ENCODE measurements at places on chromosomes 13 and 19.

DNA sequence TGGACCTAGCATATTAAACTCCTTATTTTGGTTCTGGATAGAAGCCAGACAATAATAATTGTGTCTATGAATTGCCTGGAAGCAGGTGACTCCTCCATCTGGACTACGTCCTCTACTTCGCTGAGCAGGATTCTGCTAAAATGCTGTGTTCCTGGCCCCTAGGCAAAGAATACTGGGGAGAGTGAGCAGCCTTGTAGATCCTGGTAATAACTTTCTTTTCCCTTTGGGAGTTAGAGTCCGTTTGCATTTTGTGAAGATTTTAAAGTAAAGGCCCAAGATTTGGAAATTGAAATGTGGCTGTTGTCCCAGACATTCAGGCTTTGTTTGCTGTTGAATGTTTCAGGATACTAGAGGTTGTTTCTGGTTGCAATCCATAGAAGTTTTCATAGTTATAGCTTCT lies 511.9 kb upstream of the KLF12 start:
- peak; percentile 5 for DNase-seq

DNA sequence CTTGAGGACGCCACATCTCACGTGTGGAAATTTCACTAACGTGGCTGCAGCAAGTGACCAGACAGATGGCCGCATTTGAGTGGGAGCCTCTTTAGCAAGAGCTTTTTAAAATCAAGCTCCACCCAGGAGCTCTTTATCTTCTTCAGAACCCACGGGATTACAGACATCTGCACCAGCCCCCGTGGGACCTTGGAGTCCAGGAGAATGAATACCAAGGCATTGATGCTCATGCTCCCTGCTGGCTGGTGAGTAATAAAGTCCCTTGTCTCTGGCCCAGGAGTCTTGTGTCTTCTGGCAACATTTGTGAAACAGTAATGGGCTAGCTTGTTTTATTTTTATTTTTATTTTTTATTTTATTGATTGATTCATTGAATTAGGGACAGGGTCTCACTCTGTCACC lies 64.4 kb downstream of the TRPM4 start:
- DNase-seq, result no peak

DNA sequence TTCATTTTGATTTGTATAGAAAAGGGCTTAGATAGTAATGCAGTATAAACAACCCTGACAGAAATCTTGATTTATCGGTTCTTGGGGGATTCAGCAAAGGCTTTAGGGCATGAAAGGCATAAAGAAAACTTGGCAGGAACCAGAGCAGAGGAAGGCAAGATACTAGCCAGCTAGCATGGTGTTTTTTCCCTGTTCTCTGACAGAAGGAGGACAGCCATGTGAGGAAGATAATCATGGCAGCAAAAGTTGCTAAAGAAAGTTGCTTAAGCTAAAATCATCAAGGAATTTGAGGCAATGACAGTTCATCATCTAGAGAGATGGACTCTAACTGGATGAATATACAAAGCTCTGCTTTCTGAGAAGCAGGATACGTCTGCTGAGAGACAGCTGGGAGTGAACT lies 294.1 kb downstream of the KCNRG start:
- no peak for DNase-seq

DNA sequence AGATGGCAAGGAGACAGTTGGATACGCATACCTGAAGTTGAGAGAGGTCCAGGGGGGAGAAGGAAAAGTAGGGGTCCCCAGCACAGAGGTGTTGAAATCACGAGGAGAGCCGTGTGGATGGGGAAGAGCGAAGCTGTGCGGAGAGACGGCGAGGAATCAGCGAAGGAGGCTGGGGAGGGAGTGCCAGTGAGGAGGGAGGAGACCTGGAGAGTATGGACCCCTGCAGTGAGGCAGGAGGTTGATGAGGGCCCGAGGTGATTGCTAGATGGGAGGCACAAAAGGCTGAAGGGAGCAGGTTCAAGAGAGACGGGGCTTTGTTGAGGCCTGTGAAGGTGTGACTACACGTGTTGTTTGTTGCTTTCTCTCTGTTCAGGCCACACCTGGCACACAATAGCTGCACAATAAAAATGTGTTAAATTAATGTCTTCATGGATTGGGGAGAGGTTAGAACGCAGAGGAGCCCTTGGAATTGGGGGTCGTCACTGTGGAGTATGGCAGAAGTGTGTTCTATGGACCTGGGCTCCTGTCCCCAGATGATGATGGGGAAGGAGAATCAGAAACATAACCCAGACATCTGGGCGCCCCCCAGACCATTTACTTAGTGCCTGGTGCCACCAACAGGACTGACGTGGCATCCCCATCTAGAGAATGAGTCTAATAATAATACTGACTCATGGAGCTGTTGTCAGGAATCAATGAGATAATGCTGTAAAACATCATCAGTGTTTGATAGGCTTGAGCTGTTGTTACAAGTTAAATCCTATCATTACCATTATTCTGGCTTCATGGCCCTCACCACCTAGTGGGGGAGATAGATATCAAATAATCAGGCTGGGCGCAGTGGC lies 137.5 kb downstream of the SIPA1L3 start:
- no peak for DNase-seq

DNA sequence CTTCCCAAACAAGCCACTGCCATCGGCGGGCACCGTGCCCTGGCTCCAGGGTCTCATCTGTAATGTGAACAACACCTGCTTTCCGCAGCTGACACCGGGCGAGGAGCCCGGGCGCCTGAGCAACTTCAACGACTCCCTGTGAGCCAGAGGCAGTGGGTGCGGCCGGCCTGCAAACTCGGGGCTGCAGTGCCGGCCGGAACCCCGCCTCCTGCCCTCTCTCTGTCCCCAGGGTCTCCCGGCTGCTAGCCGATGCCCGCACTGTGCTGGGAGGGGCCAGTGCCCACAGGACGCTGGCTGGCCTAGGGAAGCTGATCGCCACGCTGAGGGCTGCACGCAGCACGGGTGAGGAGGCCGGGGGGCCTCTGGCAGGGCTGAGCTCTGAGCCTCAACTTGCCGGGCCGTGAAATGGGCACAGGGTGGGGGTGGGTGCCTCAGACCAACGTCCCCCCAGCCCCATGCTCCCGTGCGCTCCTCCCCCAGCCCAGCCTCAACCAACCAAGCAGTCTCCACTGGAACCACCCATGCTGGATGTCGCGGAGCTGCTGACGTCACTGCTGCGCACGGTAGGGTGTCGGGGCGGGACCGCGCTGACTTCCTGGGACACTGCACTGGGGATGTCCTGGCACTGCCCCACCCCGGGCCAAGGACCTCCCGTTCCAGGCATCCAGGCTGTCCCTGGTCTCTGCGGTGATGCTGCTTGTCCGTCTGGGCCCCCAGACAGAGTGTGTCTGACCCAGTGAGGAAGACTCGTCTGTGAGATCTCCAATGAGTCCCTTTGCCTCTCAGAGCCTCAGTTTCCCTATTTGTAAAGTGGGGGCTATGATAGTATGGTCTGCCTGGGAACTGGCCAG lies 2.2 kb downstream of the ABCA7 start:
- no peak for DNase-seq

DNA sequence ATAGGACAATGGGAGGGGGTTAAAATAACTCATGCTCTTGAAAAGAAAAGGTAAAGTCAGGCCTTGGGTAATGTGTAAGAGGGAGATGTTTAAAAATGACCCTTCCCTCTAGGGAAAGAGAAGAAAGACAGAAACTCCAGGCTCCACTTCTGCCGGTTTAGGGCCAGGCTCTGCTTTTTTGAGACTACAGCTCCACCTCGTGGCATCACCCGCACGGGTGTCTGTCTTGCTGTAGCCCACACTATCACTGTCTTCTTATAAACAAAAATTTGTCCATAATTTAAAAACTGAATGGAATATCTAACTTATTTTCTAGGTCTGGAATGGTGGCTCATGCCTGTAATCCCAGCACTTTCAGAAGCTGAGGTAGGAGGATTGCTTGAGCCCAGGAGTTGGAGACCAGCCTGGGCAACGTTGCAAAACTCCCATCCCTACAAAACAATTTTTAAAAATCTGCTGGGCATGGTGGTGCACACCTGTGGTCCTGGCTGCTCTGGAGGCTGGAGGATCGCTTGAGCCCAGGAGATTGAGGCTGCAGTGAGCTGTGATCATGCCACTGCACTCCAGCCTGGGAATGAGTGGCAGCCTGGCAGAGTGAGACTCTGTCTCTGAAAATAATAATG lies 65.1 kb upstream of the GTF3A start:
- DNase-seq, result peak; percentile 84

DNA sequence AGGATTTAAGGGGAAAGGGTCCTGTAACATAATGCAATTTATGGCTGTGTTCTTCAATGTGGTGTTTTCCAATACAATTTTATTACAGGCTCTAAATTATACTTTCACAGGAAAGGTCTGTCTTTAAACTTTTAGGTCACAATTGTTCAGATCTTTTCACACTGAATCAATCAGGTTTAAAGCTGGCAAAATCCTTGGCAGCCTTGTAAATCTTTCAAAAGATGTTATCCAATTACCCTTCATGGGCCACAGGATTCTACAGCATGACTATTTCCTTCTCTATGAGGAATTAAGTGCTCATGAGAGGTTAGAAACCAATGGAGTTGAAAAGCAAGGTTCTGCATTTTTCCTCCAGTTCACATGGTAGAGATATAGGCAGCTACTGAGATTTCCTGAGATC lies 211.5 kb upstream of the MIR17HG start:
- no peak for DNase-seq

- no peak for DNase-seq
Measured at GRCh38 chr13:33174931-33175330, 110.6 kb downstream of the STARD13 start.
